Choroid plexus epithelial cell (primary cell): ENCODE measurements at places on chromosomes 3 and 15.

DNA sequence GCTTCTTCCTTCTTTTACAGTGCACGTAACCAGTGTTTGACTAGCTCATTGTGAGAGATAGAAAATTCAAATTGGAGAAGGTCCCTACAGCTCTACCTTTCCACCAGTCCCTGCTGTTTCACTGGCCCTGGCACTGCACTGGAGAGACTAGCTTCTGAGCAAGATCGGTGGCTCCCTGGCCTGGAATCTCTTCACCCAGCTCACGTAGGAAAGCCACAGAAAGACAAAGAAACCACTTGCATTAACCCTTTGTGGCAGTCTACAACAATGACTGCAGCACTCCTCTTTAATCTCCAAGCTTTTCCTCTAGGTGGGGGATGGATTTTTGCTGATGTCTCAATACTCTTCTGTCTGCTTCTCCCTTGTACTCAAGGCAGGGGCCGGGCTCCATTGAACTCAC, 155.9 kb downstream of the PEX5L start:
- no peak for DNase-seq

GRCh38 chr3:57206423-57206822, 6.6 kb upstream of the HESX1 start:
- DNase-seq, result no peak

- DNase-seq, result no peak
Observed at GRCh38 chr3:40337136-40338108, 27.9 kb downstream of the EIF1B start.

DNA sequence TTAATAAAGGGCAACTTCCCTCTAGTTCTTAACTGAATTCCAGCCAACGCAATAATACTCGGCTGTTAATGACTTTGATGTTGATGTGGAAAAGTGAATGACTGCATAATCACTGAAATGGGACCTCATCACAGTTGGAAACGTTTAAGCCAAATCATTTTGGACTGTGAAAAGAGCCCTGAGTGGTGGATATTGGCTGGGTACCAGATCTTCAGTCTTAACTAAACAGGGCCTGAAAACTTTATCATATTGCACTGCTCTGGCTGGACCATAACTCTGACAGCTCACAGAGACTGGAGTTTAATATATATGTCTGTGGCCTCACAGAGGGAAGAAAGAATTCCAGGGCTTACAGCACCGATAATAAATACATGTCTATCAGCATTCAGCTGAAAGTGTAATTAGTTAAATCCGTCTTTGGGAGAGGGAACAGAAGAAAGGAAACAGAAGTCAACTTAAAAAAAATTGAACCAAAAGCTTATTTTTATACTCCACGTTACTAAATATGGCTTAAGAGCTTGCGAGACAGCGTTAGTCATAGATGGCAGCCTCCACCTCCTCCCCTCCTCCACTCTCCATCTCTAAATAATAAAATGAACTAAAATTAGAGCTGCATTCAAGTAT, 222.3 kb upstream of the CDIN1 start:
- peak; percentile 74 for DNase-seq

DNA sequence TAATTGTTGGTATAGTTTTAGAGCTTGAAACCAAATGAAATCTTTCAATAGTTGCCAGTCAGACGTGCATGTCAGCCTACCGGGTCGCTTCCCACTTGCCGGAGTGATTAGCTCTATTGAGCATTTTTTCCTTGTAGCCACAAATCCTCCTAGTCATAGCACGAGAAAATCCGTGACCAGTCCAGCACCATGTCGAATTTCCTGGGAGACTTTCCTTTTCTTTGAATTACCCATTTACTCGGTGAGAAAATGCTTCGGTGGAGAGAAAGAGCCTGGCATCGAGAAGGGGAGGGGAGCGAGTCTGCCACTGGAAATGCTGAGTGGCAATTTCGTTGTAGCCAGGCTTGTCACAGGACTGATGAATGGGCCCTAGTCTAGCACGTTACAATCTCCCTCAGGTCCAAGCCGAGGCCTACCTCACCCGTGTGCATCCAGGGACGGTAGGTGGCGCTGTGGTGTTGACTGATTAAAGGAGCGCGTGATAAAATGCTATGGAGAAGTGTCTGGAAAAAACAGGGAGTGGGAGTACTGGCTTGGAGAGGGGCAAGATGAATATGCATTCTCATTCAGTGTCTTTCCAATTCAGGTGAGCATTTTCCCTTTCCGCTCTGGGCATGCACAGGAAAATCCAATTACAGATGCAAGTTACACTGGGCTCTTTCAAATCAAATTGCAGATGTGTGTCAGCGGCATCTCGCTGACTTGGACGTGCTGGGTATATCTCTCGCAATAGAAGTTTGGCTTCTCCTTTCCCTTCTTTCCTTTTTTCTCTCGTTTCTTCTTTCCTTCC, 238.8 kb downstream of the EDEM1 start:
- peak; percentile 53 for DNase-seq
